Activated CD4-positive, alpha-beta T cell treated with anti-CD3 and anti-CD28 coated beads for 36 hours (primary cell): ENCODE measurements at places on chromosomes 3 and 15.

- no peak for DNase-seq
Observed at GRCh38 chr15:63089260-63090043, 32.2 kb upstream of the LACTB start.

GRCh38 chr3:194075088-194075615 lies 60.8 kb upstream of the HES1 start:
- DNase-seq: no peak

DNA sequence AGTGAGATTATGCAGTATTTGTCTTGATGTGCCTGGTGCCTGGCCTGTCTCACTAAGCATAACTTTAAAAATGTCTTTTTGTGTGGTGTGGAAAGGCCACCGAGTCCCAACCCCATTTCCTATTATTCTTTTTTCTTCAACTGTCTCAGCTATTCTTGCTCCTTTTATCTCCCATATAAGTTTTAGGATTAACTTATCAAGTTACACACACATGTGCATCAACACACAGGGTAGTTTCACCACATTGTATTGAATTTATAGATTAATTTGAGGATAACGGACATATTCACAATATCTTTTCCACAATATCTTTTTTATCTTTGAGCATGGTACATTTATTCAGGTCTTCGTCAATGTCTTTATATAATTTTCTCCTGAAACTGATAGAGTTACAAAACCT lies 127.6 kb downstream of the RYR3 start:
- DNase-seq: no peak

DNA sequence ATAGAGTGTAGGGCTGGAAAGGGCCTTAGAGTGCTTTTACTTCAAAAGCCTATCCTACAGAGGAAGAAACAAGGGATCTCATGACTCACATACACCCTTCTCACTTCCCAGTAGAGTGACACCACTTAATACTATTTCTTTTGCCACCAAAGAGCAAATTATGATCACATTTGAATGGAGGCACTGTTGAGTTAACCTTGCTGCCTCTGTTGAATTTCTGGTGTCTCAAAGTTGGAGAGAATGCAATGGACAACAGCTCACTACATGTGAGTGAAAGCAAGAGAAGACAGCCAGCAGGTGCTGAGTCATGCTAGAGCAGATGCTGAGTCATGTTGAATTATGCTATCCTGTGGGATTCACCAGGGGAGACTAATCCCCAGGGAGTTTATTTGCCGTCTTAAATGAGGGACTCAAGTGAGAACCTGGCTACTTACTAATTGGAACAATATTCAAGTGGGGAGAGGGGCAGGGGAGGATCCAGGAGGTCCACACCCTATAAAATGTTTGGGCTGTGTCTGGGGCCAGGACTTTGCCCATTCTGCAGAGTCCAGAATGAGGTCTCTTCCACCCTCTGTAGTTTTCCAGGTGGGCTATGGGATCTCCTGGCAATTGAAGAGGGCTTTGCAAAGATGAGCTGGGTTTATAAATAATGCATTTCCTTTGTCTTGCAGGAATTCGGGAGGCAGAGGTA lies 35.8 kb downstream of the ST8SIA2 start:
- DNase-seq: no peak

DNA sequence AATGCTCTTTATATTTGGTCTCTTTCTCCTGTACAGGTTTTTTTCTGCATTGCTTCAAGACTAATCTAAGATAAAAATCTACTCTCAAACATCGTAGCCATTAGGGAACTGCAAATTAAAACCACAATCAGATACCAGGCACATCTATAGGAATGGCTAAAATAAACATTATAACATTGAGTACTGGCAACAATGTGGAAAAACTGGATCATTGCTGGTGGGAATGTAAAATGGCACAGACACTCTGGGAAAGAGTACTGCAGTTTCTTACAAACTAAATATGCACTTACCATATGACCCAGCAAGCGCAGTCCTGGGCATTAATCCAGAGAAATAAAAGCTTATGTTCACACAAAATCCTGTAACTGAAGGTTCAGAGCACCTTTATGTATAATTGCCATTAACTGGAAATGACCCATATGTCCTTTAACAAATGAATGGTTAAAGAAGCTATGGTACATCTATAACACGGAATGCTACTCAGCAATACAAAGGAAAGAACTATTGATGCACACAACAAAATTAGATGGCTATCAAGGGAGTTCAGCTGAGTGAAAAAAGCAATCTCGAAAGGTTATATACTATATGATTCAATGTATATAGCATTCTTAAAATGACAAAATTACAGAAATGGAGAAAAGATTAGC lies 6.3 kb downstream of the ABCC5 start:
- no peak for DNase-seq

GRCh38 chr3:8895829-8896228 lies 67.4 kb downstream of the RAD18 start:
- DNase-seq: no peak

- DNase-seq: no peak
Observed at GRCh38 chr3:59082106-59082505, 32.3 kb upstream of the CFAP20DC start.
